Activated T-helper 1 cell treated with anti-CD3 and anti-CD28 coated beads, Interleukin-2, amount 50 U/mL, for 16 hours (primary cell): ENCODE measurements at places on chromosomes 3 and 15.

DNA sequence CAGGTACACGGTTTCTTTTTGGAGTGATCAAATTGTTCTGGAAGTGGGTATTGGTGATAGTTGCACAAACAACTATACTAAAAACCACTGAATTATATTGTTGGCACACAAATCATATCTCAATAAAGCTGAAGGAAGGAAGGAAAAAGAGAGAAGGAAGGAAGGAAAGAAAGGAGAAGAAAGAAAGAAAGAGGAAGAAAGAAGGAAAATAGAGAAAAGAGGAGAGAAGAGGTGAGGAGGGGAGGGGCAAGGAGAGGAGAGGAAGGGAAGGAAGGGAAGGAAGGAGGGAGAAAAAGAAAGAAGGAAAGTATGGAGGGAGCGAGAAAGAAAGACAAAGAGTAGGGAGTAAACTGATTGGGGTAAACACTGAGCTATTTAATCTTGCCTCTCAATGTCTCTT lies 77.9 kb upstream of the TSC22D2 start:
- no peak for DNase-seq

GRCh38 chr3:183266454-183266853 lies 13.4 kb downstream of the B3GNT5 start:
- no peak for DNase-seq

DNA sequence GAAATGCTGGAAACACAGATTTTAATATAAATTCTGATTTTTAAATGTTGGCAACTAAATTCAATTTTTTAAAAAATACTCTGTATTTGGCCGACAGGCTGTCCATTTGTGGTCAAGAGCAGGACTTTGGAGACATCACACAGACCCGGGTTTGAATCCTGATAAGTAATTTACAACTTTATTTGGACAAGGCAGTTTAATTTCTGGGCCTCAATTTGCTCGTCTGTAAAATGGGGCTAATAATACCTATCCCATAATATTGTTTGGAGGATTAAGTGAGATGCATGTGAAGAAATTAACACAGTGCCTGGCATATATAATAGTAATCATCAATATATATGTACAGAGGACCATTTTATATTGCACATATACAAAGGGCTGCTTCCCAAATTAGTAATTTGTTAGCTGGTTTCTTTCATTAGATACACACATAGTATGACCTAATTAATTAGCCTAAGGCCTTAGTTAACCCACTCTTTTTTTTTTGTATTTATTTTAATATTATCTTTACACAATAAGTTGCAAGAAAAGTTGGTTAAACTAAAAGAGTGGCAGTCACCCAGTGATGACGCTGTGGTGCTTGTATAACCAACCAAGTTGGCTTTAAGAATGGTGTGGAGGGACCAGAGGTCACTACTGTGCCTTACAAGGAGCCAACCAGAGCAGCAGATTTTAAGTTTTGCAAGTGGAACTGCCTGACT lies 665 bp downstream of the PIGB start:
- no peak for DNase-seq

DNA sequence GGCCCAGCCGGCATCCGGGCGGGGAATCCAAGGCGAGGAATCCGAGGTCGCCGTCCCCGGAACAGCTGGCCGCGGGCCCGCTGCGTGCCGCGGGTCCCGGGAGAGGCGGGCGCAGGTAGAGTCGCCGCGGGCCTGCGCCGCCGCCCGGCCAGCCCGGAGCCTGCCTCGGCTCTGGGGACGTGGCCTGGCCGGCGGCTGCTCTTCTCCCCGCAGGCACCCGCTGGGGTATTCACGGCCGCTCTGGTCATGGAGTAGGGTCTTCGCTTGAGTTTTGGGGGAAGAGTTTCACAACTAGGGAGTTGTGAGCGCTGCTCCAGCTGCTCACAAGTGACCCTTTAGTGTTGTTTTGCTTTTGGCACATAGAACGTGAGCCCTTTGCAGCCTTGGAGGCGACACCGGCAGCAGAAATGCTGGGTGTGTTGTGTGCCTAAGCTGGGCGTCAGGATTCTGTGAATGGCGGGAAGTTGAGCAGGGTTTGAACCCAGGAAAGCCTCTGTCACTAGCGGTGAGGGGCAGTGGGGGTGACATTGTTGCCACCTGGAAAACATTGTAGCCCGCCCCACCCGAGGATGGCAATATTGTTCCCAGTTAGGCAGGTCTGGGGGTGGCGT lies 4.0 kb downstream of the TRIM71 start:
- no peak for DNase-seq

DNA sequence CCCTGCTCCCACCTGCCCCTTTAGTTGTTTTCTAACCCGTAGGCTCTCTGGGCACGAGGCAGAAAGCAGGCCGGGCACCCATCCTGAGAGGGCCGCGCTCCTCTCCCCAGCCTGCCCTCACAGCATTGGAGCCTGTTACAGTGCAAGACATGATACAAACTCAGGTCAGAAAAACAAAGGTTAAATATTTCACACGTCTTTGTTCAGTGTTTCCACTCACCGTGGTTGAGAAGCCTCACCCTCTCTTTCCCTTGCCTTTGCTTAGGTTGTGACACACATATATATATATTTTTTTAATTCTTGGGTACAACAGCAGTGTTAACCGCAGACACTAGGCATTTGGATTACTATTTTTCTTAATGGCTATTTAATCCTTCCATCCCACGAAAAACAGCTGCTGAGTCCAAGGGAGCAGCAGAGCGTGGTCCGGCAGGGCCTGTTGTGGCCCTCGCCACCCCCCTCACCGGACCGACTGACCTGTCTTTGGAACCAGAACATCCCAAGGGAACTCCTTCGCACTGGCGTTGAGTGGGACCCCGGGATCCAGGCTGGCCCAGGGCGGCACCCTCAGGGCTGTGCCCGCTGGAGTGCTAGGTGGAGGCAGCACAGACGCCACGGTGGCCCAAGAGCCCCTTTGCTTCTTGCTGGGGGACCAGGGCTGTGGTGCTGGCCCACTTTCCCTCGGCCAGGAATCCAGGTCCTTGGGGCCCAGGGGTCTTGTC lies 48.5 kb downstream of the PGPEP1L start:
- no peak for DNase-seq

DNA sequence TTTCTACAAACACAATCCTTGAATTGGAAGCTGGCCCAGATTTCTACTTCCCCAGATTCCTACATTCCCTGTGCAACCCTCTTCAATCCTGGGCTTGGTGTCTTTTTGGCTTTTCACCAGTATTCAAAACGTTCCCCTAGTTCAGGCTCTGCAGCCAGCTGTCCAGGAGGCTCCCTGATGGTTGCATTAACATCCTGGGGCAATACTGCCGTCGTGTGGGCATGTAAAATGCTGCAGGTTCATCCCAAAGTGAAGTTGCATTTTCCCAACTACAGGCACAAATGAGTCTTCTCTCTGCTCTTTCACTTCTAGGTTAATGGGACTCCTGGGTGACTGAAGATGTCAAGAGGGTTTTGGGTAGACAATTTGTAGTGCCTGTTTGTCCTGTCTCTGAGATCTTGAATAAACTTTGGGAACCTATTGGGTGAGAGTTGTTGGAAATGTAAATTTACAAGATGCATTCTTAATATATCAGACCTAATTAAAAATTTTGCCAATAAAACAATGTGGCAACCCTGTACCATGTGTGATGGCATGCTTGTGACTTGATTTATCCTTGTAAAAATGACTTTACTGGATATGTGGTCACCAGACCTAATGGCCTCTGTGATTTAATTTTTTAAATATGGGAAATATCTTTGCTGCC lies 28.6 kb downstream of the SOX14 start:
- DNase-seq: no peak

DNA sequence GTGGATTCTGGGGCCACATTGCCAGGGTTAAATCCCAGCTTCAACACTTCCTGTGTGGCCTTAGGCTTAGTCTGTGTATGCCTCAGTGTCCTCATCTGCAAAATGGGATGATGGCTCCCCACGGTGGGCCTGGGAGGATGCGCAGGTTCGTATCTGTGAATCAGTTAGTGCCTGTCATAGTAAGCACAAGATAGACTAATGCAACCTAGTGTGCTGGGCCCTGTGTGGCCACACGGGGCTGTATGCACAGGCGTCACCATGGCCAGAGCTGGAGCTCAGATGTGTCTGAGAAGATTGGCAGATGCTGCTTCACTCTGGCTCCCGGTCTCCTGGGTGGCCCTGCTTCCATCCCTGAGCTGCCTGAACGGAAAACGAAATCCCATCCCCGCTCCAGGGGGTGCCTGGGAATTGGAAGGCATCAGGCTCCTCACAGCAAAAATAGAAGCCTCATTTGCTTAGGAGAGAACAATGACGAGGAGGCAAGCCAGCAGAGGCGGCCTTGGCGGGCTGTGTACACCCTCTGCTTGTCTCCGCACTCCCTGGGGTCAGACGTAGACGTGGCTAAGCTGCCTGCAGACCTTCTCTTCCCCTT lies 103.6 kb downstream of the APBA2 start:
- DNase-seq: no peak

DNA sequence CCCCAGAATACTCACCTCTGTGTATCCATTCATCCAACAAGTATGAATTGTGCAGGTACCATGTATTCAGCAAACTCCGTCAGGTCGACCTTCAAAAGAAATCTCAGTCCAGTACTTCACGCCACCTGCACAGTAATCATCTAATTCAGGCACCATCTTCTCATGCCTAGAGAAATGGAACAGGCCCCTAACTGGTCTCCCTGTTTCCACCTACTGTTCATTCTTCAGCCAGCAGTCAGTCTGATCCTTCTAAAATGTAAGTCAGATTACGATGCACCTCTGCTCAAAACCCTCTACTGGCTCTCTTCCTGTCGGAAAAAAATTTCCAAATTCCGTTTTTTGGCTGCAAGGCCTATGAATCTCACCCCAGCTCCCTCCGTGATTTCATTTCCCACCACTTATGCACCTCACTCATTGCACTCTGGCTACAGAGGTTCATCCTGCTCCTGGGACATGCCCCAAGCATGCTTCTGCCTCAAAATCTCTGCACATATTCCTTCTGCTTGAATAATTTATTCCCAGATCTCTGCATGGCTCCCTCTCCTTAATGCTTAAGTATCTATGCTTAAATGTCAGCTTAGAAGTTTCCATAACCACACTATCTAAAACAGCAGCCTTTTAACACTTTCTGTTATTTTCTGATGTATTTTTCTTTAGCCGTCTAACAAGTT lies 47.5 kb upstream of the PPP2R3A start:
- DNase-seq: no peak

DNA sequence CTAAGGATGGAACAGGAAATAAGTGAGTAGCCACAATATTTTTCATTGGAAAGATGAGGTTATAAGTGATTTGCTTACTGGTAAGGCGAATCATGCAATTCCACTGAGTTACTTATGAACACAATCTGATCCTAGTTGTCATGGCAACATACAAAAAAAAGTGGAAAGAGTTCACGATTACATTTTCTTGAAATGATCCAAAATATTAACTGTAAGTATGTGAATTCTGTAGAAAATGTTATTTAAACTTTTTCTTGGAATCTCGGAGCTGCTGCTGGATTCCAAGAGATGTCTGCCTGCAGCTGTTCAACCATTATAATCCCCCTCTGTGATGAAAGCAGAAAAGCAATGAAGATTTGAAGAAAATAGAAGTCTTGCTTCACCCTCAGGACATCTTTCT lies 120.5 kb downstream of the KBTBD8 start:
- DNase-seq: no peak

DNA sequence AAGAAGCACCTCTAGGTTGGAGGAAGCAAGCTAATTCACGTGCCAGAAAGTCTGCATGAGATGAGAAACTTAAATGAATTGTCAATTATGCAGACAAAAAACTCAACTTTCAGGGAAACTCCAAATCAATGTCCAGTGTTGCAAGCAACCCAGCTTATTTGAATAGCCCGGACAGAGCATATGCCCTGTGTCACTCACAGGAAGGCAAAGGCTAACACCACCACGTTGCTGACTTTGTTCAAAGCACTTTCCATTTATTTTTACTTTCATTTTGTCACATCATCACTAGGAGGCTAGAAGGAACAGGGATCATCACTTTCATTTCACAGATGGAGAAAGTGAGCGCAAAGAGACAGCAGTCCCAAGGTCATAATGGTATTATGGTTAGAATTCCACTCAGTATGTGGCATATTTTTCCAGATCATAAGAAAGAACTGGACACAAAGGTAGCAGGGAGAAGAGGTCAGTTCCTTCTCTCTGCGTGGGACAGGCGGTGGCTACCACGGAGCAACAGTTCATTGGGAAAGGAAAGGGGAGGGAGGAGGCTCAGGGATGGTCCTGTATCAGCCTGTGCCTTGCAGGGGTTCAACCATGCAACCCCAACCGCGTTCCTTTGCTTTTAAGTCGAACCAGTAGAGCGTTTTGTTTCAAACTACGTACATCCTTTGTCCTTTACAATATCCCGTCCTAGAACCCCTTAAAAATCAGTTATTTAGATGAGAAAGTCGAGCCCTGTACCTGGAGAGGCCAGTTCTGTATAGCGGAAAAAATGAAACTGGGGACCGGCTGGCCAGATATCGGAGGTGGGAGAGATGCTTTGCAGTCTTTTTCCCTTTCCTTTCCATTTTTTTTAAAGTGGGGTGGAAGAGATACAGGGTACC lies 1.1 kb downstream of the HEG1 start:
- DNase-seq: no peak

GRCh38 chr3:153881201-153881600 lies 240.0 kb upstream of the ARHGEF26 start:
- DNase-seq: no peak

GRCh38 chr3:33372218-33373081 lies 67.8 kb downstream of the UBP1 start:
- no peak for DNase-seq

- no peak for DNase-seq
Measured at GRCh38 chr15:30962659-30963058, 28.8 kb downstream of the MTMR10 start.

GRCh38 chr3:168117853-168118313 lies 22.2 kb upstream of the GOLIM4 start:
- no peak for DNase-seq

DNA sequence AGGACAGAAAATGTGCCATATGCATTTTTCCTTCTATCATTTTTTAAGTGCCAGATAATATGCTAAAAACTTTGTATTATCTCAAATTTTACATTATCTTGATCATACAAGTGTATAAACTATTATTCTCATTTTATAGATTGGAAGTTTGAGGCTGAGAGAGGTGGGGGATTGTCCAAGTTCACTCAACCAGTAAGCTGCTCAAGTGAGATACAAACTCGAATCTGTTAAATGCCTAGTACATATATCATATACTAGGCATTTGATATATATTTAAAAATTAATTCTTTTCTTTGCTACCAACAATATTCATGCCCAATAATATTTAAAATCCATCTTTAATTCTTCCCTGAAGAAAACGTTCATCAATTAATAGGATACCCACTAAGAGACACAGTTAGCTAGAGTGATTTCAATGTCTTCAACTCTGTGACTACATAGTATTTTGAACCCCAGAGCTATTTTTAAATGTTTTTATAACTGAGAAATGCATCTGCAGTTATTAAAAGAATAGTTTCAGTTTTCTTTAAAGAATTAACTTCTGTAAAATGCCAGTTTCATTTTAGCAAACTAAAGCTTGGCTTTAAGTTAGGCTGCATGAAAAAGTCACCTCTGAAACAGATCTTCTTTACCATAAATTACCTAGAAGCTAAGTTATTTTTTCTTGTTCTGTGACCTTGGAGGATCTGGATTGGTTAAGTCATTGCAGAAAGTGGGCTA lies 40.4 kb downstream of the IQCB1 start:
- no peak for DNase-seq

- peak; percentile 36 for DNase-seq
Measured at GRCh38 chr15:92077353-92078085, 224.0 kb downstream of the SLCO3A1 start.
